ENCODE measurements at places on chromosomes 3 and 15.

DNA sequence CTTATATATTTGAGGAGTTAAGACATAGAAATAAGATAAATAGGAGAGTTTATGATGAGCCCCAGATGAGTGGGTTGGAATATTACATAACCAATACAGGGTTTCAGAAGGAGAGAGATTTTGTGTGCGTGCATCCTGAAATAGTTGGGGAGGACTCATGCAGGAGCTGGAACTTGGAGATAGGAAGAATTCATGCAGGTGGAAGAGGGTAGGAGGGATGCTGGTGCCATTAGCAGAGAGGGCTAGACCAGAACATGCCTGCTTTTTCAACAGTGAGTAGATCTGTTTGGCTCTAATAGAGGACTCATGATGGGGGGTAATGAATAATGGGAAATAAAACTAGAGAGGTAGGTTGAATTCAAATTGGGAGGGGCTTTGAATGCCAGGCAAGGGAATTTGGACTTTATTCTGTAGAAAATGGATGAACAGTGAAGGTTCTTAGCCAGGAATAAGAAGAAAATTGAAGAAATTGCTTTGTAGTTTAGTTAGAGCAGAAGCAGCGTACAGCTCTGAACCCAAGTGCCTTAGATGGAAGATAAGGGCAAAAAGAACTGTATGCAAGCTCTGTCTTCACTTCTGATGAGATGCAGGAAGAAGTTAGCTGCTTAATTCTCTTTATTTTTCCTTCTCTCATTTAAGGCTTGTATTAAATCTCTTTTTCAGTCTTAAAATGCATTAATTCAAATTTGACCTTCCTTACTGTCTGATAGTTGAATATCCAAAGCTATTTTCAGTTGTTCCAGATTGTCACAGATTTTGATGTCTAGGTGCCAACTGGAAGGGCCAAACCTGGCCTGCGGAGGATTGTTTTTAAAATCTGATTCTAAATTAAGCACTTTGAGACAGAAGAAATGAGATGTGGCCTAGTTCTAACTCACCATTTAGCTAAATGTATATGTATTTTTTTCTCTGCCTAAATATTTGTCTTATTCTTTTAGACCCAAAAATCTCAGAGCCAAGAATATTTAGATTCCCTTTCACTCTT lies 86.3 kb downstream of the PPM1L start:
- no peak for DNase-seq

GRCh38 chr15:64134345-64134829 lies 17.1 kb upstream of the SNX22 start:
- DNase-seq: no peak

DNA sequence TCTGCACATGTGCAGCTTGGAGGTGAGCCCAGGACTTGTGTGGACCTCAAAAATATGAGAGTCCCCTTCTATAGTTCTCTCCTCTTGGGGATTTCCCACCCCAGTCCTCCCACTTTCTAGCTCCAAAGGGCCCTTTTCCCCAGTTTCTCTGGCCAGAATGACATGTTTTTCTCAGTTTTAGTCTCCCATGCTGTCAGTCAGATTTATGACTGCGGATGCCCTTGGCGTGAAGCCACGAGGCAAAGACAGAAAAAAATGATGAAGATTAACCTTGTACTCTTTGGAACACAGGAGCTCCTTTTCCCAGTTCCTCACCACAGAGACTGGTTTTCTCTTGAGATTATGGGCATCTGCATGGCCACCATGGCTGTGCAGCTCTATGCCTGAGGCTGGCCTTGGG lies 72.0 kb upstream of the TTBK2 start:
- no peak for DNase-seq

DNA sequence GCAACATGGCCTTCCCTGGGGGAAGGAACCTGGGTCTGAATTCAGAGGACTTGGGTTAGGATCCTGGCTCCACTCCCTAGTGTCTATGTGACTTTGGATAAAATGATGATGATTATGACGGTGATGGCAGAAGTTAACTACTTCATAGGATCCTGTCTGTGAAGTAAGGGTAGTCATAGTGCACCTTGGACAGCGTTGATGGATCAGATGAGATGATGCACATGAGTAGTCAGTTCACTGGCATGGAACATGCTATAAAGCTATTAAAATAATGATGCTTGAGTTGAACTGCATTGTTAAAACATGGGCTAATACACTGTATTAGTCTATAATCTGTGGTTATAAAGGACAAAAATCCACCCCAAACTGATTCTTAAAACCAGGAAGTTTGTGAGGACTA lies 62.0 kb downstream of the EEFSEC start:
- no peak for DNase-seq

- peak; percentile 47 for DNase-seq
Observed at GRCh38 chr3:85589145-85589544, 630.4 kb downstream of the CADM2 start.

DNA sequence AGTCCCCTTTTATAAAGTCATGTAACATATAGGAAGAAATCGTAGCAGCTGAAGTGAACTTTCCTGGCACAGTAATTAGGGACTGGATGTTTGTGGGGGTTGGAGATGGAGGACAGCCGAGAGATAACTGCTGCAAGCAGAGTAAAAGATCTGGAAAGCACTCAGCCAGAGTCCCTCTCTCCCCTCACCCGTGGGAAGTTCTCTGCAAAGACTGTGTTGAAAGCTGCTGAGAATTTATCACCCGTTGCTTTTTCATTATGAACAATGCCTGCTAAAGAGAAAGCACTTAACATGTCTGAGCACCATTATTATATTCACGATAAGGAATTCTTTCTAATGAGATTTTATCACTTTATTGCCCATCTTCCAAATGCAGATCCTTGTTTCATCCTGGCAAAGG lies 248.8 kb downstream of the SHOX2 start:
- DNase-seq: no peak

GRCh38 chr15:52678468-52679231 lies 538 bp downstream of the ATOSA start:
- DNase-seq: no peak

DNA sequence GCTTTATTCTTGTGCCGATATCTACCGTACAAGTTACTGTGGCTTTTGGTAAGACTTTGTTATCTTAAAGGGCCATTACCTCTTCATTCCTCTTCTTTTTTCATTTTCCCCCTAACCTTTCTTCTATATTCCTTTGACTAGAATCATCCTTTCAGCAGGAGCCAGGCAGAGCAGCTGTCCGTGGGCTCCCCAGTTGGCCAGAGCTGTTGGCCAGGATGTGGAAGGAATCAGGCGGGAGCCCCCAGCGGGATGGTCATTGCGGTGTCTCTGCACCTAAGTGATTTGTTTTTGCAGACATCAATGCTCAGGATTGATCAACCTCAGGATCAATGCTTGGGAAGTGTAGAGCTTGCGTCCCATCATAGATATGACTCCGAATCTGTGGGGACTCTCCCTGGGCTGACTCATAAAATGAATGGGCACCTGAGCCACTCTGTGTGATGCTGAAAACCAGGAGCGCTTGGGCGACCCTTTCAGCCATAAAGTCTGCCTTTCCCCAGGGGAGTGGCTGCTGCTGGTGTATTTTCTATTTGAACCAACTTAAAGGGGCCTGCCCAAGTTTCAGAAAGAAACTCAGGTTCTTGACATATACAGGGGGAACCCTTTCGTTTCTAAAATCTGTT lies 21.7 kb downstream of the APBA2 start:
- no peak for DNase-seq

GRCh38 chr3:23439080-23439479 lies 236.0 kb downstream of the UBE2E2 start:
- no peak for DNase-seq

DNA sequence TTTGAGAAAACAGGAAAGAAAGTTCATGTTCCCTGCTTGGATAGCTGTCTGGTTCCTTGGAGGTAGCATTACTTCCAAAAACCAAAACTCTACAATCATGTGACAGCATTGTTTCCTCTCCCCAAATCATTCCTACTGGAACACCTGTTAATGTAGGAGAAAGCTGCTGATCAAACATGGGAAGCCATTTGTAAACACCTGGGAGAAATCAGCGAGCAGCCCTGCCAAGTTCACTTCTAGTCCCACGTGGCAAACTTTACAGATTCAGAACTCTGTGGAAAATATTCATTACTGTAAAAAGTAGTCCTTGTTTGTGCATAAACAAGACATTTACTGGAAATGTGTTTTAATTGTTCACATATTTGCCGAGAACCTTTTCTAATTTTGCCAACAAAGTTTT lies 275.5 kb upstream of the AZI2 start:
- no peak for DNase-seq

DNA sequence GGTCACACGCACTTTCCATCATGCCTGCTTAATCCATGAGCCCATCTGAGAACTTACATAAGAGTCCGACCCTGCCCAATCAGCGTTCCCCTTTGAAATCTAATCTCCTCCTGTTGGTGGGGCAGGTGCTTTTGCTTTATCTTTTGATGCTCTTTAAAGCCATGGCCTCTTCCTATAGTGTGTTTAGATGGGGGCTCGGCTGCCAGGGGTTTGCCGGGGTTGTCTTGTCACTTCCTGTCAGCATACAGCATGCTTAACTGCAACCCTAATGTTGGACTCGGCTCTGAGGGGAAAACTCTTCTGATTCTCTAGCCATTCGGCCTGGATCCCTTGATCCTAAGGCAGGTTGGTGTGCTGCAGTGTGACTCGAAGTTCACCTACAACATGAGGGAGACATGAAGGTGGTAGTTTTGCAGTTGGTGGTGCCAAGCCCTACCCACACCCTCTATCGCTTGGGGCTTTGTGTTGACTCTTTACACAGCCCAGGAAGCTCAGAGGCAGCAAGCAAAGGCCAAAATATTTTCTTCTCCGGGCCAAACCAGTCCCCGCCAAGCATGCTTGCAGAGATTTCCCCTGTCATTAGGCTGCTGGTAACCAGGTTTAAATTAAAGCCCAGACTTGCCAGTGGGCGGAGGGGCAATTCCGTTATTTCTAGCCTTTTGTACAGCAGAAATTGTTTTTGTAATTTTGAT lies 218.7 kb downstream of the FEZF2 start:
- no peak for DNase-seq

- no peak for DNase-seq
Observed at GRCh38 chr3:41050144-41050543, 149.2 kb upstream of the CTNNB1 start.

DNA sequence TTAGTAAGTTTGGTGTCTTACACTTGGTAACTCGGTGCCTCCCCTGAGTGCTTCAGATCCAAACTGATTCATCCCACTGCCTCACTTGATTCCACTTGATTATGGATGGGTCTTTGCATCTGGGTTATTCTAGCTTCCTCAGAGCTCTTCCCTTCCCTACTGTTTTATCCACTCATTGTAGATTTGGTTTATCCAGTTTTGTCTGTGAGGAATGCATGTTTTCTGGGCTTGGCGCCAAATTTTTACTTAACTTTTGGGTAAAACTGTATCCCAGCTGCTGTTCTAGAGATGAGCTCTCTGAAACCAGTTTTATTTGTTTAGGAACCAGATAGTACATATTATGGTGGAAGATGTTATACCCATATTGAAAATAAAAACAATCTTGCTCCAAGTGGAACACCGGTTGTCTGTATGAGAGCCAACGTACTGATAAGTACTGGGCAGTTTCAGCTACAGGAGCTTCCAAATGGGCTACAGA lies 20.9 kb downstream of the RAD54L2 start:
- no peak for DNase-seq

DNA sequence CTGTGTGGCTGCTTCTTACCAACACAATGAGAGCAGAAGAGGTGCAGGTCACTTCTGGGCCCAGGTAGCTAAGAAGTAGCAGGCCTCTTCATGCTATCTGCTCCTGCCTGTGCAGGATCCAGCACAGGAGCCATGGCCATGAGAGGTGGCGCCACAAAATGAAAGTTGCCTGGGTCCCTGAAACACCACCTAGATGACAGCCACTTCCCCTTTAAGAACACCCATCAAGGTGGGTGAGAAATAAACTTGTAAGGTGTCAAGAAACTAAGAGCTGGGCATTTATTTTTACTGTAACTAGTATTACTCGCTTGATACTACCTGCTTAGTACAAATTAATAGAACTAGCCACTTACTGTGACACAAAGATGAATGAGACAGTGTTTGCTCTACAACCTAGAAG lies 484.6 kb upstream of the TBL1XR1 start:
- DNase-seq: no peak

- DNase-seq: no peak
Observed at GRCh38 chr3:98890965-98891910, 10.3 kb downstream of the DCBLD2 start.

GRCh38 chr3:50396502-50396901 lies 37.2 kb upstream of the TMEM115 start:
- no peak for DNase-seq

DNA sequence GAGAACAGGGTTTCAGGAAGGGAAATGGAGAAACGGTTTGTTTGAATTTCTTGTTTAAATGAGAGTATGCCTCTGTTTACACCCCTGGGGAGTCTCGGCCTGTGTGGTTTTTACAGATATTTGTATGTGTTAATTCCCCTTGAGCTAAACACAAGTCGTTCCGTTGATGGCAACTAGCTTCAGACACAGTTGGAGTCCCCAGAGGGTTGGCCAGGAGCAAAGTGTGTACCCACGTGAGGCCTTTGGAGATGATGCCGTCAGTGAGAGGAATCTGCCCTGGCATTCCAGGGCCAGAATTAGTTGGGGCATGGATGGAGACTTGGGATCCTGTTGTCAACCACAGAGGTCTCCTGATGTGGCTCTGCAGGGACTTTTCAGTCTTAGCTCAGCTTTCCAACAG lies 44.0 kb downstream of the CEMIP start:
- DNase-seq: no peak

GRCh38 chr15:68055224-68055705 lies 1.1 kb downstream of the PIAS1 start:
- DNase-seq: peak; percentile 39

DNA sequence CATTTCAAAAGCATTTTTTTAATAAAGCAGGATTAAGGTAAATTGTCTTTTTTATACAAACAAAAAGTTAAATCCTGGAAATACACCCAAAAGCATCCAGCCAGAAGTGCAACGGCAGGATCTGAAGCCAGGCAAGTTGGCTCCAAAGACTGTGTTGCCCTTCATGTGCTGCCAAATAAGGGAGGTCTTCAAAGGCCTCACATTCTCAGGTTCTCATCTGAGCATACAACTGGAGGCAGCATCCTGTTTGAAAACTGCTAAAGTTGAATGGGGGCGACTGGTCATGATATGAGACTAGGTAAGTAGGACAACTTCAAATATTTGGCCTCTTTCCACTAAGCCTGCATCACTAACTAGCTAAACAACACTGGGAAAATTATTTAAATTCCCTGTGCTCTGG lies 52.2 kb downstream of the IMPG2 start:
- DNase-seq: no peak
